Thymus (tissue), 14 donors: ENCODE measurements at places on chromosomes 2 and 18. TPM values are rescaled to one million over a fixed set of nuclear protein-coding genes. Genes with fewer than 3 reads are reported as not detected.
A peak's percentile ranks its signal among the peaks of the same experiment; 100 is the strongest.

Gene PROKR1
- total RNA-seq: 0.05 TPM

Gene ALK
- total RNA-seq: 0.19 TPM

Gene GPBAR1
- 0.28 TPM for total RNA-seq

Gene RAX
- under 0.01 TPM for total RNA-seq

Gene CNGA3
- 0.09 TPM for total RNA-seq

- no peaks in the 10 kb centered on the region for H3K27me3 ChIP-seq
- no peaks in the 10 kb centered on the region for H3K36me3 ChIP-seq
- H3K4me3 ChIP-seq: no peak overlapping the region
- H3K4me1 ChIP-seq: peaks cover 16% of the 10 kb centered on the region
- no peak for DNase-seq
These were observed 20.3 kb downstream of the TGOLN2 start for GRCh38 chr2:85307527-85307897.

Gene SLC9A2
- 0.66 TPM for total RNA-seq

DNA sequence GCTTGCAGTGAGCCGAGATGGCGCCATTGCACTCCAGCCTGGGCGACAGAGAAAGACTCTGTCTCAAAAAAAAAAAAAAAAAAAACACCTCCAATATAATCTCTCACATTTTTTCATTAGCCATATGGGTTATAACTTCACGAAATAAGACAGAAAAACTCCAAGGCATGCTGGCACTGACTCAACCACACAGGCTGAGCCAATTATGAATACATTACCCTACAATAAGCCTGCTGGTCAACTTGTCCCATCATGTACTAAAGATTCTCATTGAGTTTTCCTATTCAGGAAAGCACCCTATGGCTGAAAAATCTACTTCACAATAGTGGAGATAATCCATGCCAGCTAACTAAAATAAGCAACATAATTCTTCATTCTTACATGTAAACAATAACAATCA is 12.8 kb upstream of the MAP3K20 start:
- no peak overlapping the region for H3K4me3 ChIP-seq
- H3K4me1 ChIP-seq: no peaks in the 10 kb centered on the region
- H3K36me3 ChIP-seq: no peaks in the 10 kb centered on the region
- H3K27me3 ChIP-seq: no peaks in the 10 kb centered on the region
- H3K27ac ChIP-seq: no peak overlapping the region
- DNase-seq: no peak

DNA sequence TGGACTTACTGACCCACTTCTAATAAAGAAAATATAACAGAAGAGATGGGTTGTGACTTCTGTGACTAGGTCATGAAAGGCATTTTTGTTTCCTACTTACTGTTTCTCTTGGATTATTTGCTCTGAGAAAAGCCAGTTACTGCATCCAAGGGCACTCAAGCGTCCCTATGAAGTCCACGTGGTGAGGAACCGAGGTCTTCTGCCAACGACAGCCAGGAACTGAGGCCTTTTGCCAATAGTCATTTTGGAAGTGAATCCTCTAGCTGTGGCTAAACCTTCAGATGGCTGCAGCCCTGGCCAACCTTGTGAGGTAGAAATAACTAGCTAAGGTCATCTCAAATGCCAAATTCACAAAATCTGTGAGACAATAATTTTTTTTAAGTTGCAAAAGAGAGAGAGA is 449.8 kb upstream of the RGPD4 start:
- H3K27ac ChIP-seq: no peak overlapping the region
- H3K36me3 ChIP-seq: no peaks in the 10 kb centered on the region
- DNase-seq: no peak
- H3K4me1 ChIP-seq: no peaks in the 10 kb centered on the region
- H3K27me3 ChIP-seq: no peaks in the 10 kb centered on the region

DNA sequence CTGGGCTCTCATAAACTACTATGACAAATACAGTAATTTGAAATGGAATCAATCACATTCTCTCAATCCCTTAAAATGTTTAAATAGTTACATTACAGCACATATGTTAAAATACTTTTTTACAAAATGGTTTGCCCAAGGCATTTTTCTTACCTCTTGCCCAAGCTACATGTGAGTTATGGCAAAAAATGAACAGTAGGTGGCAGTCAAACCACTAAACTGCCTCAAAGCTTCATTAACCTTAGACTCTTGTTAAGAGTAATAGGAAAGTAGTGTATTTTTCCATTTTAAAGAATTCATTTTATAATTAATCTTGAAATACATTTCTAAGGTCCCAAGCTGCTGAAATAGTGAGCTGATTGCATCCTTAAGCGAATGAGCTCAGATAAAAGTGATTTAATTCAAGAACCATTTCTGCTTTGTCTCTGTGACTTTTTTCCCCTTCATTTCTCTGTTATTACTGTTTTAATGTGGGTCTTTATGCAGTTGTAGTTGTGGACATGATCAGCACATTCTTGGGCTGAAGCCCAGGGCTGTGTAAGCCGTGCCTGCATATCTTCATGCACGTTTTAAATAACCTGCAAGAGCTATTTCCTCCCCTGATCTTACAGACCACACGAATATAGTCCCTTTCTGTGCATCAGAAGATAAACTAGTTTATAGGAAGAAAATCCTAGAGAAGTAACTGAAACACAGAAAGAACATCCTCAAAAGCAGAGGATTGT is 311.8 kb downstream of the LNPK start:
- H3K36me3 ChIP-seq: no peaks in the 10 kb centered on the region
- no peak overlapping the region for H3K4me3 ChIP-seq
- no peak overlapping the region for H3K27ac ChIP-seq
- peaks cover 5% of the 10 kb centered on the region for H3K27me3 ChIP-seq

DNA sequence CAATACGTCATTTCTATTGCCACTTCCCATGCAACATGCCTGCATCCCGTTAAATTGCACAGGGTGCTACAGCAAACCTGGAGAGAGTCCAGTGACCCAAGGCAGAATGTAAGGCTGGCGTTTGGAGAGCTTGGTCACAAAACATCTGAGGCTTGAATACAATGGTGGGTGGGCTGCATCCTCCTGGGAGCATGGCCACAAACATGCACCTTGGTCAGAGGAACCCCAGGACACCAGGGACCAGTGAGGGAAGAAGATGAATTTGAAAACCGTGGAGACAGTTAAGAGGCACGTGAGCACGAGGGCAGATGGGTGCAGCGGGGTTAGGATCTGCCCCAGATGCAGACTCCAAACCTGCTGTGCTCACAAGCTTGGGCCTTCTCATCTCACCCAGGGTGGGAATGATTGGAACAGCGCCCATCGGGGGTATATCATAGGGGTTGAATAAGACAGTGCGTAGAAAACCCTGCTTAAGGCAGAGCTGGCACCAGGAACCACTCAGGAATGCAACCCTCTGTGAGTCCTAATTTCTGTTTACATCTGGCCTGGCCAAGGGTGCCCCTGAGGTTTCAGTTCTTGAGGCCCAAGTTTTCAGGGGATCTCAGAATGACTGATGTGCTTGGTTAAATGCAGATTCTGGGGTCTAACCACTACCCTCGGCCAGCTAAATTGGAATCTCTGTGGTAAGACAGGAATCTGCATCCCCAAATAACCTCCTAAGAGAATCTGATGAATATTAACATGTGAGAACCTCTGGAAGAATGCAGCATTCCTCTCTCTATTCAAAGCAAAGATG is 97.2 kb downstream of the ARL4C start:
- H3K4me3 ChIP-seq: no peak overlapping the region
- no peaks in the 10 kb centered on the region for H3K27me3 ChIP-seq
- no peaks in the 10 kb centered on the region for H3K36me3 ChIP-seq
- DNase-seq: no peak
- peaks cover 25% of the 10 kb centered on the region for H3K4me1 ChIP-seq
- no peak overlapping the region for H3K27ac ChIP-seq

DNA sequence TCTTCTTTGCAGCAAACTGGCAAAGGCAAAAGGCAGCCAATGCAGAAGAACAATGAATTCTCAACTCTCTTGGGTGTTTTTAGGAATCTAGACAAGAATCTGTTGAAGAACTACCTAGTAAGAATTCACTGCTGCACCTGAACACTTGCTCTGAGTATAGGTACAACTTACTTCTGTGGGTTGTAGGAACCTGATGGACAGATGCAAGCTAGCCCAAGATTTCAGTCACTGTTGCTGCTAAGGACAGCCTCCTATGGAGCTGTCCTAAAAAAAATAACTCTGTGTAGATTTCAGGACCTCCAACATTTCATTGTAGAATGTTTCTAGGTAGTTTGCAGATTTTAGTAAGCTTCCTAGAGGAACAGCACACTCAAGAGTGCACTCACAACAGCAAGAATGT is 363.5 kb downstream of the CBLN2 start:
- no peak overlapping the region for H3K27ac ChIP-seq
- H3K4me3 ChIP-seq: no peak overlapping the region
- no peaks in the 10 kb centered on the region for H3K27me3 ChIP-seq
- H3K4me1 ChIP-seq: no peaks in the 10 kb centered on the region
- H3K36me3 ChIP-seq: no peaks in the 10 kb centered on the region
- DNase-seq: no peak

GRCh38 chr2:100610381-100610831 is 47.6 kb downstream of the PDCL3 start:
- no peaks in the 10 kb centered on the region for H3K36me3 ChIP-seq
- no peak overlapping the region for H3K27ac ChIP-seq
- no peaks in the 10 kb centered on the region for H3K27me3 ChIP-seq
- no peak overlapping the region for H3K4me3 ChIP-seq

Gene ZSWIM2
- not detected for total RNA-seq

GRCh38 chr2:26587994-26588393 is 53.2 kb downstream of the CIB4 start:
- H3K4me1 ChIP-seq: no peaks in the 10 kb centered on the region
- no peak overlapping the region for H3K27ac ChIP-seq
- H3K36me3 ChIP-seq: no peaks in the 10 kb centered on the region
- H3K4me3 ChIP-seq: no peak overlapping the region

DNA sequence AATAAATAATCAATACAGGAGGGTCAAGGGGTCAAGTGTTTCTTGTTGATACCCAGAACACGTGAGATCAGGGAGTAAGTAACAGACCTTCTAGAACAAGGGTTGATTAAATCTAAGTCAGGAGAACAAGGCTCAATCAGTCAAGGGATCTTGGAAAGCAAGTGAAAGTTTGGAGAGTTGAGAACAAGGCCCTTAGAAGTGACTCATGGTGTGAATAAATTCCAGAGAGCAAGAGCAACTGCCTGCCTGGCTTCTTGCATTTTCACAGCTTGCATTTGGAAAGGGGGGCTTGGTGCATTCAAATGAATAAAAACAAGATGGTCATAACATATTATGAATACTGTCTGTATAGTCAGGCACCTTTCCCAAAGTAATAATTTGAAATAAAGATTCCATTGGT is 256.1 kb downstream of the DPP10 start:
- no peaks in the 10 kb centered on the region for H3K27me3 ChIP-seq
- H3K36me3 ChIP-seq: no peaks in the 10 kb centered on the region
- no peak overlapping the region for H3K4me3 ChIP-seq
- no peaks in the 10 kb centered on the region for H3K4me1 ChIP-seq
- no peak for DNase-seq

DNA sequence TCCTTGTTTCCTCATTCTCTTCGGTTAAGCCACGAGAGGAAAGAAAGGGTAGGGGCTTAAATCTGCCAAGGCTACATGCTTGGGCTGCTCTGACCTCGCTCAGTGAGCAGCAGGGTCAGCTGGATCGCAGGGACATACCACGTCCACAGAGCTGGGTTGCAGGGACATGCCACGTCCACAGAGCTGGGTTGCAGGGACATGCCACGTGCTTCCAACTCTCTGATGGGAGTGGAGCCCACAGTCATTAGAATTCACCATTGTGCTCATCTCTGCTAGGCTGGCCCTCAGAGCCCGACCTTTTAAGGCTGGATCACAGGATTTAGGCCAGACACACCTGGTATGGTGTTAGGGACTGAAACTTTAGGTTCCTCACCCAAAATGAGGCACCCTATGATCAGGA is 107.4 kb upstream of the SEC11C start:
- H3K36me3 ChIP-seq: no peaks in the 10 kb centered on the region
- H3K4me3 ChIP-seq: no peak overlapping the region
- H3K27ac ChIP-seq: no peak overlapping the region
- DNase-seq: no peak
- no peaks in the 10 kb centered on the region for H3K27me3 ChIP-seq

Gene RESP18
- not detected for total RNA-seq

- no peak overlapping the region for H3K4me3 ChIP-seq
- DNase-seq: no peak
- H3K36me3 ChIP-seq: no peaks in the 10 kb centered on the region
These were observed 617.3 kb upstream of the ZEB2 start for GRCh38 chr2:145137211-145137610.

- no peaks in the 10 kb centered on the region for H3K27me3 ChIP-seq
- no peak for DNase-seq
- no peaks in the 10 kb centered on the region for H3K36me3 ChIP-seq
- no peak overlapping the region for H3K4me3 ChIP-seq
- H3K27ac ChIP-seq: no peak overlapping the region
These were observed 43.9 kb downstream of the FOSL2 start for GRCh38 chr2:28436525-28437051.

DNA sequence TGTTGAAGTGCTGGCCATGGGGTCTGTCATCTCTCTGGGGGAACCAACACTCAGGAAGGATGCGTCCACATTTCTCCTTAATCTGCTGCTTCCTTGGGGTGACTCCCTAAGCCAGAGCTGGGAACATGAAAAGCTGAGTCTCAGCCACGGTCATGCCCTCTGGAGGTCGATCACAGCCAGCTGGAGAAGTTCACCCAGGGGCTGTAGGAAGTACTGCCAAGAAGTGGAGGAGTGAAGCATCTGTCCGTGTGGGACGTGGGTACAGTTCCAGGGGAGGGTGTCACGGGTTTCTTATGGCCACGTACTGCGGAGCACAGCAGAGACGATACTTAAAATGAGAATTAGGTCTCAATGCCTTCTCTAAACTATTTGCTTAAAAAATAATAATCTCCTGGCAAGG is 42.4 kb upstream of the IGFBP2 start:
- no peak for DNase-seq
- peak overlapping the region; percentile 11 for H3K27ac ChIP-seq
- no peak overlapping the region for H3K4me3 ChIP-seq
- no peaks in the 10 kb centered on the region for H3K27me3 ChIP-seq

- H3K27ac ChIP-seq: no peak overlapping the region
- no peak overlapping the region for H3K4me3 ChIP-seq
- H3K36me3 ChIP-seq: no peaks in the 10 kb centered on the region
- H3K4me1 ChIP-seq: no peaks in the 10 kb centered on the region
- DNase-seq: no peak
These were observed 207.1 kb downstream of the ACKR3 start for GRCh38 chr2:236776695-236777251.
